Naive B cell (primary cell): ENCODE measurements at places on chromosomes 4 and X.

DNA sequence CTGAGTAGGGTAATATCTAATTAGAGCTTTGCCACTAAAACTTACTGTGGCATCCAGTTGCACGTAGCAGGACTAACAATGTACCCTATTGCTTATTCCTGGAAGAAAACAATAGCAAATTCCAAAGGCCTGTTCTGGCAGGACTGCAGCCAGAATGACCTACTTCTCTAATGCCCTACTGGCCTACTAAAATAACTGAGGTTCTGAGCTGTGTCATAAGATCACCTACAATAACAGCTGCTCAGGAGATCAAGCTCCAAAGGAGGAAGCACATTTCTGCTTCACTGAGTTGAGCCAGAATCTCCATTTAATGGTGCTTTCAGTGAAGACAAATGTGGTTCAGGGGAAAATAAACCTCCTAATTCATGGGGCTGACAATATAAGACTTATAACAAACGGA is 42.2 kb upstream of the CXCL8 start:
- no peaks in the 10 kb centered on the region for H3K27me3 ChIP-seq
- H3K4me3 ChIP-seq = no peak overlapping the region
- H3K4me1 ChIP-seq = no peaks in the 10 kb centered on the region
- DNase-seq = no peak

DNA sequence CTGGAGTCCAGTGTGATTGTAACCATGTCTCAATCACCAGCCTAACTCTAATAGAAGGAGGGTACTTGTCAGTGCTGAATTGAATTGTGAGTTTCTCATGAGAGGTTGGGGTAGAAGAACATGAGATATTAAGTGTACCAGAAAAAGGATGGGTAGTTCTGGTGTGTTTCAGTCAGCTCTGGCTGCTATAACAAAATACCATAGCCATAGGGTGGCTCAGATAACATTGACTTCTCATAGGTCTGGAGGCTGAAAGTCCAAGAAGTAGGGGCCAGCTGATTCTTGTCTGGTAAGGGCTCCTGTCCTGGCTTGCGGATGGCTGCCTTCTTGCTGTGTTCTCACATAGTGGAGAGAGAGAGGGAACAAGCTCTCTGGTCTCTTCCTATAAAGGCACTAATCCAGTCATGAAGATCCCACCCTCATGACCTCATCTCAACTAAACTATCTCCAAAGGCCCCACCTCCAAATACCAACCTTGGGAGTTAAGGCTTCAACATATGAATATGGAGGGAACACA is 35.6 kb upstream of the STX18 start:
- DNase-seq = no peak
- peaks cover 21% of the 10 kb centered on the region for H3K4me1 ChIP-seq
- H3K27ac ChIP-seq = no peak overlapping the region

DNA sequence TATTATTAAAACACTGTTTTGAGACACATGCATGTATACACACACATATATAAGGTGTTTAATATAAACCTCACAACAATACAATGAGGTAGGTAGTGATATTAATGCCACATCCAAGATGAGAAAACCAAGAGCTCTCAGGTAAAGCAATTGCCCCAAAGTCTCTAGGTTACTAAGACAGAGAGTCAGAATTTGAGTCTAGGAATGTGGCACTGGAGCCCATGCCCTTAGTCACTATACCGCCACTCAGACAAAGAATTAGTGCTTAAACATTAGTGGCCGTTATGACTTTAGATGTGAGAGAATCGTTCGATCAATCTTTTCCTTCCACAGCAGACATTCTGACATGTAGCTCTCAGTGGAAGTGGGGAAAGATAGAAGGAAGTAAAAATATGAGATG is 108.2 kb upstream of the ACSL4 start:
- no peak for DNase-seq
- no peaks in the 10 kb centered on the region for H3K4me1 ChIP-seq
- no peaks in the 10 kb centered on the region for H3K27me3 ChIP-seq
- no peaks in the 10 kb centered on the region for H3K36me3 ChIP-seq
- no peak overlapping the region for H3K27ac ChIP-seq

GRCh38 chr4:155085843-155086530 is 122.4 kb upstream of the NPY2R start:
- H3K4me1 ChIP-seq = no peaks in the 10 kb centered on the region
- H3K36me3 ChIP-seq = no peaks in the 10 kb centered on the region
- DNase-seq = no peak
- no peaks in the 10 kb centered on the region for H3K27me3 ChIP-seq
- no peak overlapping the region for H3K4me3 ChIP-seq

DNA sequence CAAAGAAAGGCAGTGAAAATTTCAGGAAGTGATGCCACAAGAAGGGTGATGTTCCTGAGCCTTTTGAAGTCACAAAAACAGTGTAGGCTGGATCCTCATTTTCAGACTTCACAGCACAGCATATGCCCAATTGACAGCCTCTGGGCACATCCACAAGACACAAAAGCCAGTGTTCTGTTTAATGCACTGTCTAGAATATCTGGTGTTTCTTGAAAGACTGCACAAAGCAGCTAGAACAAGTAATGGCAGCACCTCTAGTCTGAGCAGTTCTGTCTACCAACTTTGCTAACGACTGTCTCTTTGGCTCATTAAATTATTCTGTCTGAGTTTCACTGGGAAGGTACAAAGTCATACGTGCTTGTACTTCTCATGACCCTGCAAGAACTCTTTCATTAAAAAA is 417.1 kb upstream of the GALNT7 start:
- no peak for DNase-seq
- H3K27ac ChIP-seq = no peak overlapping the region
- no peak overlapping the region for H3K4me3 ChIP-seq
- H3K36me3 ChIP-seq = no peaks in the 10 kb centered on the region
- H3K4me1 ChIP-seq = no peaks in the 10 kb centered on the region

GRCh38 chr4:22202975-22203710 is 254.6 kb upstream of the KCNIP4 start:
- H3K27me3 ChIP-seq = no peaks in the 10 kb centered on the region
- H3K27ac ChIP-seq = no peak overlapping the region
- no peaks in the 10 kb centered on the region for H3K36me3 ChIP-seq

- no peak for DNase-seq
- H3K36me3 ChIP-seq = no peaks in the 10 kb centered on the region
- H3K27me3 ChIP-seq = no peaks in the 10 kb centered on the region
Measured at GRCh38 chr4:30847167-30847566, 127.0 kb downstream of the PCDH7 start.

- no peak overlapping the region for H3K27ac ChIP-seq
- H3K36me3 ChIP-seq = no peaks in the 10 kb centered on the region
- H3K27me3 ChIP-seq = peaks cover 7% of the 10 kb centered on the region
- DNase-seq = no peak
- no peaks in the 10 kb centered on the region for H3K4me1 ChIP-seq
- H3K4me3 ChIP-seq = no peak overlapping the region
Measured at GRCh38 chrX:650811-651210, 20.2 kb downstream of the SHOX start.

- no peak for DNase-seq
- no peaks in the 10 kb centered on the region for H3K27me3 ChIP-seq
- no peak overlapping the region for H3K27ac ChIP-seq
- H3K4me3 ChIP-seq = no peak overlapping the region
- H3K36me3 ChIP-seq = no peaks in the 10 kb centered on the region
- no peaks in the 10 kb centered on the region for H3K4me1 ChIP-seq
Measured at GRCh38 chr4:18935659-18936345, 914.2 kb upstream of the LCORL start.

GRCh38 chr4:93370256-93370655 is 458.3 kb upstream of the ATOH1 start:
- no peak for DNase-seq
- H3K4me3 ChIP-seq = no peak overlapping the region
- no peaks in the 10 kb centered on the region for H3K27me3 ChIP-seq
- no peaks in the 10 kb centered on the region for H3K4me1 ChIP-seq

DNA sequence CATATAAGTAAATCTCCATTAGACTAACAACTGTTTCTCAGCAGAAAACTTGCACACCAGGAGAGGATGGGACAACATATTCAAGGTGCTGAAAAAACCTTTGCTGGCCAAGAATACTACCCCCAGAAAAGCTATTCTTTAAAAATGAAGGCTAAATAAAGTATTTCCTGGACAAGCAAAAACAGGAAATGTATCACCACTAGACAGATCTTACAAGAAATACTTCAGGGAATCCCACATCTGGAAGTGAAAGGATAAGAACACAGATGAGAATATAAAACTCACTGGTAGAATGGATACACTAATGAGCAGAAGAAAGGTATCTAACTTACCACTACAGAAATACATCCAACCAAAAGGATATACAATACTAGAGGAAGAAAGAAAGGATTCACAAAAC is 27.0 kb upstream of the ADH1C start:
- H3K27ac ChIP-seq = no peak overlapping the region
